Right lung (tissue), 10 donors: ENCODE measurements at places on chromosomes 6 and 20.
A peak's percentile ranks its signal among the peaks of the same experiment; 100 is the strongest.

- DNase-seq = no peak
Measured at GRCh38 chr6:87728706-87729105, 26.7 kb upstream of the AKIRIN2 start.

GRCh38 chr6:56026455-56027180, 151.2 kb upstream of the BMP5 start:
- DNase-seq = no peak

DNA sequence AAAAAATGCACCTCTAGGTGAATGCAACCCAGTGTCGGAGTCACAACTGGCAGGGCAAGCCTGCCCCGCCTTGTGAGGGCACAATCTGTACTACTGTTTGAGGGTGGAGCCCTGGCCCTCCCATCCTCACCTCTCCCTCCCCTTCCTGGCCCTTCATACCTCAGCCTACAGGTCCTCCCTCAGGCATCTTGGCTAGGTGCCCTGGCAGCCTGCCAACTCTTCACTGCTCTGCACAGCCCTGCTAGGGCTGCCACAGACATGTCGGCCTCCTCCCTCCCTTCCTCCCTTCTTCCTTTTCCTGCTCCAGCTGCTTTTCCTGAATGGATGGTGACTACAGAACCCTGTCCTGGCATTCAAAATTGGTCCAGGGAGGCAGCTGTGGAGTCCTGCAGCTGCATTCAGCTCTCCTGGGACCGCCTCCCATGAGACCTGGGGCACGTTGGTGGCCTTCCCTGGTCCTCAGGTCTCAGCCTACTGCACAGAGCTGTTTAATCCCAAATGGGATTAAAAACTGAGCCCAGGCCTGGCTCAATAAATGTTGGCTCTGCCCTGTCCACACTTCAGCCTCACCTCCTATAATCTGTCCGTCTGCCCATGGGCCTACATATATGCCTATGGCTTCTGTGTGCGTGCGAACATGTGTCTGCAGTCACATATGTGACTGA, 52.7 kb downstream of the CDH22 start:
- DNase-seq = peak; percentile 34

- DNase-seq = no peak
Measured at GRCh38 chr6:105868823-105869460, 217.2 kb upstream of the PRDM1 start.

- no peak for DNase-seq
Measured at GRCh38 chr6:12345694-12346058, 55.5 kb downstream of the EDN1 start.
